DMS53 (cell line): ENCODE measurements at places on chromosomes 16 and 17.

DNA sequence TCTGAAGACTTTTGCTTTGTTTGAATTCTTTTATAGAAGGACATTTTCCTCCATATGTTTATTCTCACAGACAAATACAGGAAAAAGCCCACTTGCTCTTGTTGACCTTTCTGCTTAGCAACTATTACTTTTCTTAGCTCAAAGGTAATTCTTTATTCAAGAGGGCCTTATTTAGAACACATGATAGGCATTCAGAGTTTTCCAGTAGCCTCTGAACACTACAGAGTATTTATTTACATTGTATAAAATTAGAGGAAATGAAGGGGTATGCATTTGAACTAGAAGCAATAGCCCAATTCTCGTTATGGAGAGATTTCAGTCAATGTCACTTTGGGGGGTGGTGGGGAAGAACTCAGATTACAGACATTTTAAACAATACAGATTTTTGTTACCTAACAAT is 581.7 kb downstream of the KCNJ2 start:
- DNase-seq: no peak

GRCh38 chr17:68853439-68853838 is 101.8 kb downstream of the ABCA8 start:
- DNase-seq: no peak

- DNase-seq: no peak
These were observed 4.0 kb upstream of the TIMM22 start for GRCh38 chr17:992933-993332.

DNA sequence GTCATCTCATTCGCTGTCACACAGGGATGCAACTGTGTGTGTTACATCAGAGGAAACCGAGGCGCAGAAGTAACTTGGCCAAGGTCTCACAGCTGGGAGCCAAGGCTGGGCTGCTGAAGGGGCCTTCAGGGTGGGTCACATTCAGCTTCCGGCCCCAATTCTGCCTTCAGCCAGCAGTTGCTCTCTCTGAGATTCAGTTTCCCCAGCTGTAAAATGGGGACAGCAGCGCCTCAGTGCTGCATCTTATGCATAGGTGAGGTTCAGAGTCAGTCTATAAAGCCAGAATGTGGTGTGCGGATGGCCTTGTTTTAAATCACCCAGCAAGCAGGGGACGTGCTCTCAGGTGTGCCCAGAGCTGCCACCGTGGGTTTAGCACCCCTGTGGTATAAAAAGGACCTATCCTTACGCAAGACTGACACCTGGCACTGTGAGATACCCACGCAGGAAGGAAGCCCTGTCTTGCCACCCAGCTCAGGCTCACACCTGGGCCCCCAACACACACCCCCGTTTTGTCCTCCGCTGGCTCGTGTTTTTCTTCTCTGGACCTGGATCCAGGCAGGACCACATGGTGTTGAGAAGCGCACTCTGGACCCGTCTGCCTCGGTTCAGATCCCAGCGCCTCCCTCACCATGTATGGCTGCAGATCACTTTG is 94.6 kb upstream of the GSE1 start:
- DNase-seq: no peak

- DNase-seq: peak; percentile 44
These were observed 862 bp downstream of the ZNF232 start for GRCh38 chr17:5110816-5111215.

GRCh38 chr16:49127103-49127502 is 154.5 kb downstream of the CBLN1 start:
- DNase-seq: no peak

- DNase-seq: peak; percentile 4
These were observed 23.0 kb downstream of the VAC14 start for GRCh38 chr16:70777973-70778406.

DNA sequence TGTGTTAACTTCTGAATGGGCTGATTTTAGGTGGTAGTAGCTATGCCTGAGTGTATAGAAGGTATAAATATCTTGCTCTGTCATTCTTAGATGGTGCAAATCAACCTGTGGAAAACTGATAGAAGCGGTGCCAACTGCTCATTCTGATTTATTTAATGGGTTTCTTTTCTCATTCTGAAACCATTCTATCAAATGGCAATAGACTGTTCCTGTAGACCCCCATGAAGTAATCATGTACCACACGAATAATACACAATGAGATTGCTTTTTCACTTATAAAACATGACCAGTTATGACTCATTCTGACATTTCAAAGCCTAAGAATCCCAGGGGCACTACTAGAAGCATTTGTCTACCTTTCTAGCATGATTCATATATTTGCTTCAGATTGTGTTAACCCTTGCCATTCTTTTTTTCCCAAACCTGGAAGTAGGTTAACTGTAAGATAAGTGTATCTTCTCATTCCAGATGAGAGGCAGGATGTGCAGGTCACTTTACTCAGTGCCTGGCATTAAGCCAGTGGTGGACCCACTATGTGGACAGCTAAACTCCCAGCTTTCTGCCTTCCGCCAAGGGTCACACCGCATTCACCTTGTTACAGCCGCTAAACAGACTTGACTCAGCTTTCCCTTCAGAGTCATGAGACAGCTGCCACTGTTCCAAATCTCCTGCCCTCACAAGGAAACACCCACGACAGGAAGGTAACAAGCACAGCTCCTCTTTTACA is 16.4 kb upstream of the SLC16A11 start:
- DNase-seq: peak; percentile 80

GRCh38 chr16:25110387-25110947 is 1.1 kb upstream of the LCMT1 start:
- DNase-seq: peak; percentile 32

DNA sequence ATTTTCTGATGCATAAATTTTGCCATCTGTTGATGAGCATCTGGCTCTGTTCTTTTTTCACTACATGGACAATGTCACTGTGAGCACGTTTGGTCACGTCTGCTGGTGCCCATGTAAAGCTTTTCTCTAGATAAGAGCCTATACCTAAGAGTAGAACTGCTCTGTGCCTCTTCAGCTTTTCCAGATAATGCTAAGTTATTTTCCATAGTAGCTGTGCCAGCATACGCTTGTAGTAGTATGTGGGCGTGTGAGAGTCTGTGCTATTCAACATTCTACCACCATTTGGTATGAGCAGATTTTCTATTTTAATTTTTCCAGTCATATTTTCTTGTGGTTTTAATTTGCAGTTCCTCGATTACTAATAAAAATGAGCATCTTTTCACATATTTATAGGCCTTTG is 33.2 kb downstream of the VPS35L start:
- DNase-seq: no peak

- no peak for DNase-seq
These were observed 18.2 kb downstream of the PCTP start for GRCh38 chr17:55768936-55769624.

DNA sequence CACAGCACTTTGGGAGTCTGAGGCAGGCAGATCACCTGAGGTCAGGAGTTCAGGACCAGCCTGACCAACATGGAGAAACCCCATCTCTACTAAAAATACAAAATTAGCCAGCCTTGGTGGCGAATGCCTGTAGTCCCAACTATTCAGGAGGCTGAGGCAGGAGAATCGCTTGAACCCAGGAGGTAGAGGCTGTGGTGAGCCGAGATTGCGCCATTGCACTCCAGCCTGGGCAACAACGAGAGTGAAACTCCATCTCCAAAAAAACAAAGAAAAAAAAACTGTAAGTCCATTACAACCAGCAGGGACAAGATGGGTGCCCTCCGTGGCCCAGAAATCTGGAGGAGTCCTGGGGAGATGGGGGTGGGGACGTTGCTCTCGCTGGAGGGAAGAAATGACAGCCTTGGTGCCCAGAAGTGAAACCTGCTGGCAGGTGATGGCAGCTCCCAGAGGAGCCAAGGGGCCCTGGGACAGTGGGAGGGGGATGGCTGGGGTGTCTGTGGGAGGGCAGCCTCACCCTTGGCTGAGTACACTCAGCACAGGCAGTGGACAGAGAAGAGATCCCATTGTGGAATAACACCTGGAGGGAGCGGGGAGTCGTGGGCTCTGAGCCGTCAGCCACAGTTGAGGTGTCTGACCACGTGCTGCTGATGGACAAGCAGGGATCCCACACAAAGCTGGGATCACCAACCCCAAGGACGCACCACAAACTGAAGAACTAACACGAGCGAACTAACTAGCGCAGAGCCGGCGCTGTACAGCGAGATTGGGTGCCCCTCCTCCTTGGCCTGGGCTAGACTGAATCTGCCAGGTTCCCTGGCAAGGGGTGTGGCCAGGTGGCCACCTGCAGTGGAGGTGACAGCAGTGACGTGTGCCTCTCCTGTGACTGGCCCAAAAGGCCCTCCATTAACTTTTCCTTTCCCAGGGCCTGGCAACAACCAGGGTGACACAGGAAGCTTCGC is 46.9 kb upstream of the BAHCC1 start:
- peak; percentile 74 for DNase-seq

DNA sequence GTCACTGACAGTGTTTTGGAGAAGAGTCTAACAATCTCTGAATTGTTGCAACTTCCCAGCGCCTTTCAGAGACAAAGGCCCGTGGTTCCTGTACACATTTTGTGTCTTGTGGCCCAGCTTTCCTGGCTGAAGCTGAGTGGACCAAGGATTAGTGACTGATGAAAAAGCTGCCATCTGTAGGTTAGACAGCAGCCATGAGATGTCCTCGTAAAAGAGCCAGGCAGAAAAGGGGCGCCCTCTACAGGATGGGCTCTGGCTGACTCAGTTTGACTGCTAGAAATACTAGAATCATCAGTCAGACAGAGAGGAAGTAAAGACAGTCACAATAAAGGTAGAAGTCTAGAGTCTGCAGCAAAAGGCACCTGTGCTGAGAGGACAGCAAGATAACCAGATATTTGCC is 26.5 kb upstream of the NF1 start:
- DNase-seq: peak; percentile 74

DNA sequence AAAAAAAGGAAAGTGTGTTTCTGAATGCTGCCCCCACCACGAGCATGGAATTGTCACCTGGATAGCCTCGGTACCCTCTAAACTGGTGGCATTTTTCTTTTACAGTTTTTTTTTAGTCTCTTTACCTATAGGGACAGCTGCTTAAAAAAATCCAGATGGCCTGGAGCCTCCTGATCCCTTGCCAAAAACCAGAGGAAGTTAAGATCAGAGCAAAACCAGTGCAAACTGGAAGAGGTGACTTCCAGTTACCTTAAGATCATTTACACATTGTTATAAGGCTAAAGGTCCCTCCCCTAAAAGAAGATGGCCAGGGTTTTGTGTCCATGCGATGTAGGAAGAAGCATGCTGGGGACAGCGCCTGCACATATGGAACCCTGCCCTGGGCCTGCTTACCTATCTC is 3.5 kb downstream of the MEFV start:
- no peak for DNase-seq

GRCh38 chr16:87955302-87956097 is 4.3 kb downstream of the BANP start:
- no peak for DNase-seq

DNA sequence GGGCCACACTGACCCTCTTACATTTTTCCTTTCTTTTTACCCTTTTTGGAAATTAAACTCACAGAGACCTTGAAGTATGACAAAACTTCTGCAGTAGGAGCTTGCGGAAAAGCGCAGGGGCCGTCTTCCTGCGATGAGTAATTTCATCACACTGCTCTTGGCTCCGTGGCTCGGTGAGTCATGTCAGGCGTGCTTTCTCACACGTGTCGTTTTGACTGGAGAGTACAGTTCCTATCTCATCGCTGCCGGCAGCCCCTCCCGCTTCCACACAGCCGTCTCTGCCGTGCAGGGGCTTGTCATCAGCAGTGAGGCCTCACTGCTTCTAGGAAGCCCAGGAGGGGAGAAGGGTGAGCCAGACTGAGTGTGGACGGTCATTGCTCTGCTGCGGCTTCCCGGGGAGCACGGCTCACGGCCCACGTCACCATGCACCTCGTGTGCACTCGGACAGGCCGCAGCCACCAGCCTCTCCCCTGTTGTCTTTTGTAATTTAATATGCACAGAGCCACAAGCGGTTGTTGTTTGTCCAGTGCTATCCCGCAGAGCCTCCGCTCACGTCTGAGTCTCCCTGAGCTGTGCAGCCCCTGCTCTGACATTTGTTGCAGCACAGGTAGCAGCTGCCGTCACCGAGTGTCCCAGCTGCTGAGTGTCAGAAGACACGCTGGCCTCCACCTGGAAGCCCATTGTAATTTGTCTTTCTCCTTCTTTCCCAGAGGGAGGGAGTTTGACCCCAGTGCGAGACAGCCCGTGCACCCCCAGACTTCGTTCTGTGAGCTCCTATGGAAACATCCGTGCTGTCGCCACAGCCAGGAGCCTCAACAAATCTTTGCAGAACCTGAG is 99.4 kb upstream of the CHMP6 start:
- no peak for DNase-seq

- DNase-seq: no peak
These were observed 20.8 kb downstream of the GNA13 start for GRCh38 chr17:65035704-65036103.

DNA sequence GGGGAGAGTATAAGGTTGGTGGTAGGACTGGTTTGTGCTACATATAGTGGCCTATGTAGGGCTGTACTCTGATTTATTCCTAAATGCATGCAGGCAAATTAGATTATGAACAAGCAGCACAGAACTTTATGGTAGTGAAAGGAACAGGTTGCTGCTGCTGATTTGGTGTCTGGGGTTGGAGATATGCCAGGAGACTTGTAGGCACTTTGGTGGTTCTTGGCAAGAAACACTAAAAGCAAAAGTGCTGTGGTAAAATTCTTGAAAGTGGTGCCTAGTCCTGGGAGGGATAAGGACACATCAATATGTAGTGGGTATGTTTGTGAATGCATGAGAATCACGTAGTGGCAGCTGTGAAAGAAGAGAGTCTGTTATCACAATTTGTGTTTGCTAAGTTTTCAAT is 2126.0 kb downstream of the TP53TG3F start:
- DNase-seq: no peak

GRCh38 chr17:2624292-2624731 is 30.9 kb downstream of the PAFAH1B1 start:
- DNase-seq: no peak

- no peak for DNase-seq
These were observed 59.8 kb downstream of the CDH11 start for GRCh38 chr16:65061935-65062518.

DNA sequence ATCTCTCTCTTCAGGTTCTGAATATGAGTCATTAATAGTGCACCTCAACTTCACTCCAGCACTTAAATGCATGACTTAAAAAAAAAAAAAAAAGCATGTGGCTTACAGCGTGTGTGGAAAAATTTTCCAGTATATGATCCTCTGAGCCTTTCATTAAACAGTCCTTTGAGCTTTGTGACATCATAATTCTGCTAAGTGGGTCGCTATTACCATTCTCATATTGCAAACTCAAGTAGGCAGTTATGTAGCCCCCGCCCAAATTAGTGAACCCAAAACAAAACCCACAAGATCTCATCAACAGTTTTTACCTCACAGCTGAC is 672 bp downstream of the CMTR2 start:
- peak; percentile 55 for DNase-seq

- DNase-seq: peak; percentile 19
These were observed 1.3 kb downstream of the DHX58 start for GRCh38 chr17:42111265-42111636.

GRCh38 chr17:45423304-45423974 is 9.2 kb downstream of the ARHGAP27 start:
- DNase-seq: no peak

GRCh38 chr17:35931794-35932425 is 1.3 kb upstream of the RDM1 start:
- DNase-seq: no peak

- peak; percentile 76 for DNase-seq
These were observed 939 bp upstream of the WDR90 start for GRCh38 chr16:648071-648780.
